ENCODE measurements at places on chromosomes 5 and 9. TPM values are rescaled to one million over a fixed set of nuclear protein-coding genes. Genes with fewer than 3 reads are reported as not detected.

PFN3 gene
- not detected for total RNA-seq

ZDHHC11 gene
- total RNA-seq = 20.9 TPM

RELL2 gene
- total RNA-seq = 5.2 TPM

RNF208 gene
- total RNA-seq = 2.0 TPM

IFNA13 gene
- total RNA-seq = not detected

SLC25A2 gene
- not detected for total RNA-seq

TMEM252 gene
- total RNA-seq = not detected

TAF11L4 gene
- total RNA-seq = not detected

MARCOL gene
- total RNA-seq = not detected

AIF1L gene
- total RNA-seq = 1.4 TPM

PCDHGA7 gene
- total RNA-seq = 0.79 TPM

SMU1 gene
- 18.1 TPM for total RNA-seq

NUTM2F gene
- total RNA-seq = not detected

PCDHGA1 gene
- 0.30 TPM for total RNA-seq

SOHLH1 gene
- not detected for total RNA-seq

BTNL9 gene
- total RNA-seq = 1.3 TPM

DIPK1B gene
- 9.4 TPM for total RNA-seq

NIPAL4 gene
- total RNA-seq = 14.1 TPM

ZFP2 gene
- not detected for total RNA-seq

FAXDC2 gene
- 0.05 TPM for total RNA-seq

F2RL1 gene
- total RNA-seq = 272 TPM

PKN3 gene
- total RNA-seq = 20.6 TPM

USP20 gene
- 6.1 TPM for total RNA-seq

AGXT2 gene
- total RNA-seq = not detected

SMIM27 gene
- 16.4 TPM for total RNA-seq

DRD1 gene
- total RNA-seq = 0.24 TPM
